CD4-positive, alpha-beta T cell treated with Interleukin-2 at 100 ng/mL for 4 hours (primary cell): ENCODE measurements at places on chromosomes 1 and 21.

DNA sequence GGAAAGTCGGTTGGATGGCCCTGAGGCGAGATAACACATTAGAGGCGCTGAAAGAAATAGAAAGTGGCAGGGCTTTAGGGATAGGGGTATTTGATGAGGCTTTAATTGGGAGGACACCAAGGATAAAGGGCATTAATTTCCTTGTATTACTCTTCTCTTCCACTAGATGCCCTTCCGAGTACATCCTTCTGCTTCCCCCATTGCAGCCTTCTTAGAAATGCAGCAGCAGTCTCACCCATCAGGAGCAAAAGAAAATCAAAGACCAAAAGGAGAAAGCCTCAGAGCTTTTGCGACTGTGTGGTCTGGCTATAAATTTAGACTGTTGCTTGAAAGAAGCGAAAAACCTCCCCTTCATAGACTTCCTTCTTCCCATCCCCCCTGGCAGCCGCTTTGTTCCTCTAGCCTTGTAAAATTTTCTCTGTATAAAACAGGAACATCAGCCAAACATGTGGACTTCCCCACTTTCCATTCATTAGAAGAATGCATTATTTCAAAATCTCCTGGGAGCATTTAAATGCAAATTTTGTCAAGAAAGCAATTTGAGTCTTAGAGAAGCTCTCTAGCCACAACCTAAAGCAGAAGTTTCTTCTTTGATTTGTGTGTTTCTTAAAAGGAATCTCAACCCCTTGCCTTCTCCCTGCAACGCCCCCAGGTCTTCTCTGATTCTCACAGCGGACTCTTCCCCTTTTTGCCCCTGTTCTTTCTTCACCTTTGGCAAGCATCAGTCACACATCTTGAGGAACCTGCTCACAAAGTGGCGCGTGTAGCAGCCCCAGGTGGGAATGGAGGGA, 76.6 kb downstream of the NDUFS5 start:
- peak; percentile 67 for DNase-seq

- no peak for DNase-seq
Measured at GRCh38 chr21:41600961-41601572, 93.1 kb upstream of the TMPRSS2 start.

- no peak for DNase-seq
Measured at GRCh38 chr1:210655511-210655910, 326.8 kb downstream of the HHAT start.

DNA sequence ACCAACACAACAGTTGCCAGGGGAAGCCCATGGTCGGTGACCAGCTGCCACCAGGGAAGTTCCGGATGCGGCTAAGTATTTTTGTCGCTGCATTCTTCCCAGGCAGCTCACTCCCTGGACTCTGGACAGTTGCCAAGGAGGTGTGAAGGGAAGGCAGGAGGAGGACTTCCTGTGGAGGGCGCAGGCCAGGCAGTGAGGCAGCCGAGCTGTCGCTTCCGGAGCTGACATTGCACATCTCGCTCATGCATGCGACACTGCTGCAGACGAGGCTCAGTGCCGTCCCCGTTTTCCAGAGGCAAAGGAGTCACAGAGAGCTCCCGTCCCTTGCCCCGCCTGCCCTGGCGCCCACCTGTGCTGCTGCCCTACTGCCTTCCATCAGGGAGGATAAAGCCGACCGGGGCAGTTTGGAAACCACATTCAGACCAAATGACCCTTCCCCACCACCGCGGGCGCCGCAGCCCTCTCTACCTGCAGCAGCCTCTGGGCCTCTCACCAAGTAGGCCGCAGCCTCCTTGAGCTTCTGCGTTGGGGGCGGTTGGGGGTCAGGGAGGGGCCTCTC, 81.4 kb downstream of the NENF start:
- peak; percentile 5 for DNase-seq

DNA sequence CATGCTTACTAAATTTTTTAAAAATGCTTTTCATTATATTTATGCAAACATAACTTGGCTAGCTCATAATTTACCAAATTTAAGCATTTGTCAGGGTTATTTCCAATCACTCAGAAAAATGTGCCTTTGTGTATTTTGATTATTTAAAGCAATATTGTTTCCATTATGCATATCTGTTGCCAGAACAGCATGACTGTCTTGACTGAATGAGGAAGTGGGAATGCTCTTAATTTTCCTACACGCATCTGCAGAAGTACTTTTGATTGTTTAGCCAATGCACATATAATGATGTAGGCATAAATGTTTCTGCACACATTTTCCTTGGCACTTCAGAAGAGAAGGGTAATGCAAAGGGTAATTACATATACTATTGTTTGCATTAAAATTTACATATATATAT, 92.5 kb upstream of the ADGRL2 start:
- DNase-seq = no peak

- DNase-seq = peak; percentile 3
Measured at GRCh38 chr1:220093361-220094015, 444 bp upstream of the IARS2 start.

DNA sequence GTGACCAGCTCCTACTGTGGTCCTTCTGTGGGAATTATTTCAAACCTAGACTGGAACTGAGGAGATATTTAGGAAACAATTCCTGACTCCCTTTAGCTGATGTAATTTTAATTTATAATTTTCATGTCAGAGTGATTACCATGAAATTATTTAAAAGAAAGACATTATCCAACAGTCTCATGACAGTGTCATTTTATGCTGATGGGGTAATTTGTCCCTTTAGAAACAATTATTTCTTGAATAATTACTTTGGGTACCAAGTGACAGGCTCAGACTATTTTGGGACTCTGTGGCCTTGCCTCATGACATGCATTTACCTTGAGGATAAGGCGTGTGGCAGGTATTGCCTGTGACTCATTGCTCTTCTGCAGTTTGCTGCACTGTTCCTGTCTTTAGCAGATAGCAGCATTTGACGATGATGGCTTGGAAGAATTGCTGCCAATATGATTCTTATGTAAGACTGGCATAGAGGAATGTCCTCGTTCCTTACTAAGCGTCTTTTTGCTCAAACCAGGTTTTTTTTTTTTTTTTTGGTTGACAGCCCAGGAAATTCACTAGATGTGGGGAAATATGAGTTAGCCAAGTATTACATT, 206.0 kb upstream of the HMCN1 start:
- DNase-seq = no peak
